Esophagus muscularis mucosa (tissue), 4 donors: ENCODE measurements at places on chromosomes 5 and 9. TPM values are rescaled to one million over a fixed set of nuclear protein-coding genes. Genes with fewer than 3 reads are reported as not detected.

Gene C5orf52
- not detected for total RNA-seq

GRCh38 chr9:125493384-125493783, 213.6 kb downstream of the MAPKAP1 start:
- no peak overlapping the region for H3K4me3 ChIP-seq
- no peak overlapping the region for H3K27ac ChIP-seq
- H3K27me3 ChIP-seq = no peaks in the 10 kb centered on the region

Gene CER1
- total RNA-seq = not detected

Gene SLC46A2
- total RNA-seq = 0.26 TPM

Gene PCDH12
- 6.7 TPM for total RNA-seq

GRCh38 chr5:149224282-149224681, 47.4 kb upstream of the AFAP1L1 start:
- H3K27ac ChIP-seq = no peak overlapping the region
- no peaks in the 10 kb centered on the region for H3K27me3 ChIP-seq
- peaks cover 44% of the 10 kb centered on the region for H3K4me1 ChIP-seq
- DNase-seq = no peak
- H3K4me3 ChIP-seq = no peak overlapping the region

GRCh38 chr5:92885950-92886349, 695.1 kb downstream of the NR2F1-AS1 start:
- H3K4me3 ChIP-seq = no peak overlapping the region
- DNase-seq = no peak
- no peak overlapping the region for H3K27ac ChIP-seq

DNA sequence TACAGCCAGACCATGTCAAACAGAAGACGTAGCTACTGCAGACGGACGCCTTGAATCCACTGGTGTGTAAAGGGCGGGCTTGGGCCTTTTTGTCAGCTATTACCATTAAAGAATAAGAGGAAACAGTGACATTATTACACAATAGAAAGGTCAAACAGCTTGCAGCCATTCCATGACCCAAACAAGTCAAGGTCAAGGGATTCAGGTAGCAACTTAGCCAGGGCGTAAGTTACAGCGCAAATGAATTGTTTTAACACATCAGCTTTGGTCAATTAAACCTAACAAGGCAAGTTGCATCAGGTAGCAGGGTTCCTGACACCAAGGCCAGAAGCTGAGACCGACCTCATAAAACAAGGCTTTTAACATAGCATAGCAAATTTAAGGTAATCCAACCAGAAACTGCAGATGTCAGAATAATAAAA, 15.3 kb downstream of the NFIB start:
- DNase-seq = no peak
- no peak overlapping the region for H3K4me3 ChIP-seq
- H3K27ac ChIP-seq = peak overlapping the region; percentile 23

GRCh38 chr5:144060598-144060997, 109.9 kb downstream of the YIPF5 start:
- no peaks in the 10 kb centered on the region for H3K4me1 ChIP-seq
- no peak overlapping the region for H3K4me3 ChIP-seq
- H3K27ac ChIP-seq = no peak overlapping the region
- H3K36me3 ChIP-seq = no peaks in the 10 kb centered on the region

DNA sequence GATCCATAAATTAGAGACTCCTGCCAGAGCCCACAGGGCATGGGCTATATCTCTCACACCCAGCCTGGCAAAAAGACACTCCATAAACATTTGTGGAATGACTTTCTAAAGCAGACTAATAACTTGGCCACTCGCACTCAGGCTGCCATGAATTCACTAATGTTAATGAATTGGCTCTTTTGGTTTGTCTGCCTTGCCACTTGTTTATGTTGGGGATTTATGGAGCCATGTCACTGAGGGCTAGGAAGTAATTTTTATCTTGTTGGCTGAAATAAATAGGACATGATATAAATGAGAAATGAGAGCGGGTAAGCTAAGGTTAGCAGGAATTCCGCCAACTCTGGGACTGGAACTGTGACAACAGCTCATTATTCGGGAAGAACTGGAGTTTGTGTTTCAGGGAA, 55.2 kb downstream of the DROSHA start:
- no peaks in the 10 kb centered on the region for H3K27me3 ChIP-seq
- H3K36me3 ChIP-seq = peaks cover 22% of the 10 kb centered on the region
- H3K4me1 ChIP-seq = peaks cover 18% of the 10 kb centered on the region
- H3K4me3 ChIP-seq = no peak overlapping the region
- DNase-seq = no peak

- H3K27me3 ChIP-seq = no peaks in the 10 kb centered on the region
- no peak for DNase-seq
- no peaks in the 10 kb centered on the region for H3K36me3 ChIP-seq
- H3K4me1 ChIP-seq = no peaks in the 10 kb centered on the region
- H3K4me3 ChIP-seq = no peak overlapping the region
These were observed 126.0 kb downstream of the STK32A start for GRCh38 chr5:147360816-147361215.

Gene PPP2R2B
- total RNA-seq = 2.4 TPM

GRCh38 chr5:87069974-87070608, 197.6 kb upstream of the RASA1 start:
- no peak overlapping the region for H3K4me3 ChIP-seq
- no peak for DNase-seq
- no peaks in the 10 kb centered on the region for H3K4me1 ChIP-seq
- no peak overlapping the region for H3K27ac ChIP-seq
- H3K27me3 ChIP-seq = no peaks in the 10 kb centered on the region

GRCh38 chr5:166602271-166602670, 1689.2 kb upstream of the WWC1 start:
- H3K36me3 ChIP-seq = no peaks in the 10 kb centered on the region
- H3K27ac ChIP-seq = no peak overlapping the region
- no peak overlapping the region for H3K4me3 ChIP-seq
- H3K27me3 ChIP-seq = no peaks in the 10 kb centered on the region

DNA sequence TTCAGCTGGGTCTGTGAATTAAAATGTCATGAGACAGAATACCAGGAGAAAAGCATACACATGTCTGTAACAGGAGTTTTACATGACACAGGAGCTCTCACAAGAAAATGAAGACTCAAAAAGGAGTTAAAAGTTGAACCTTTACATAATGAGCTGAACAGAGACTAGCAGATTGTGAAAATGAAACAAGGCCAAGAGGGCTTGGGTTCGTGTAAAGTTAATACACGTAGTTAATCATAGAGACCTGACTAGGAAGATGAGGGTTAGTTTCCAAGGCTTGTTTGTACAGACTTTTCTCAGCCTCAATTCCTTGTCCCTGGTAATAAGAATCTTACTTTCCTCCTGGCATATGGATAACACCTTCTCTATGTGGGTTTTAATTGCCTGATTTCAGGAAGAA, 1294.0 kb downstream of the MAT2B start:
- H3K4me3 ChIP-seq = no peak overlapping the region
- DNase-seq = no peak
- H3K27me3 ChIP-seq = no peaks in the 10 kb centered on the region
- no peaks in the 10 kb centered on the region for H3K4me1 ChIP-seq

Gene MELK
- total RNA-seq = not detected

- H3K36me3 ChIP-seq = no peaks in the 10 kb centered on the region
- no peak overlapping the region for H3K27ac ChIP-seq
- no peak overlapping the region for H3K4me3 ChIP-seq
- DNase-seq = no peak
- no peaks in the 10 kb centered on the region for H3K27me3 ChIP-seq
These were observed 376.0 kb upstream of the PAPPA start for GRCh38 chr9:115777610-115778009.

DNA sequence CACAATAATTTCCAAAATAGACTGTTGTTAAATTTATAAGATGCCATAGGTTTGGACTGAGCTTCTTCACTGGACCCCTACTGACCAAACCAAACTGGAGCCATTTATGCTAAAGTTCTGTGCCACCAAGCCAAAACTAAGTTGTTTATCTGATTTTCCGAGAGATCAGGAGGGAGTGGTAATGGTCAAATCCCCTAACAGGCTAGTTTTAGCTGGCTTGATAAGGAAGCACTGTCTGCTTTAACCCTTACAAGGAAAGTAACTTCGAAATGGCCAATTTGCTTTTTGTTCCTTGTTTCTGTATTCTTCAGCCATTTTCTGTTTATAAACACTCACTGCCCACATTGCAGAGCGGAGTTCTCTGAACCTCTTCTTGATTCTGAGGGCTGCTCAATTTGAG, 246.8 kb upstream of the TUT7 start:
- H3K4me3 ChIP-seq = no peak overlapping the region
- H3K27me3 ChIP-seq = no peaks in the 10 kb centered on the region
- no peak overlapping the region for H3K27ac ChIP-seq
- no peak for DNase-seq
- H3K4me1 ChIP-seq = peaks cover 29% of the 10 kb centered on the region
- H3K36me3 ChIP-seq = no peaks in the 10 kb centered on the region

DNA sequence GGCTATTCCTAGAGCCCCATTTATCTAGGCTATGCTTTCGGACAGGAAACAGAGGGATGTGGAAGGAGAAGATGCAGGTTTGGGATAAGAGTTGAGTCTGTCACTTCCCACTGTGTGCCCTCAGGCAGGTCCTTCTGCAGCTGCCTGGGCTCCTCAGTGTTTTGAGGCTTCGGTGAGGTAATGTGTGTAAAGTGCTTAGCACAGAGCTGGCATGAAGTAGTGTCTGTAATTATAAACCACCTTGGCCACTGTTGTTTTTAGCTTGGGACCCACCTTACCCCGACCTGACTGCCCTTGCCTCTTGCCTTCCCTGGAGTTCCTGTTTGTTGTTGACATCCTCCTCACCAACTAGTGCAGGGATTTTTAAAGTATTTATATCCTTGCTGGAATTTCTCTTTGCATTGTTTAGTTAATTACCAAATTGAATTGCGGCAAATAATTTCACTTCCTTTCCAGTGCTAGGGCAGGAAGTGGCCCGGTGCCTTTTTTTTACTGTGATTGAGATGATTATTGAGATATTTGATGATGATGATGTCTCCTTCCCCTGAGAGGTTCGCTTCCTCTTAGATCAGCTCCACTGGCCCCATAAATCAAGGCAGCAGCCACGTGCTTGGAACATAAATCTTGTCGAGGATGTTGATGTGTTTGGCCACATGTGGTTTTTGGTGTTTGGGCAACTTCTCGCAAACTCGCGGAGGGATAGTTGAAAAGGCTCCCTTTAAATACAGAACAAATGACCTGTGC, 38.3 kb upstream of the DAB2IP start:
- no peaks in the 10 kb centered on the region for H3K36me3 ChIP-seq
- DNase-seq = no peak
- no peaks in the 10 kb centered on the region for H3K27me3 ChIP-seq
- H3K4me1 ChIP-seq = peaks cover 57% of the 10 kb centered on the region

Gene PCDHGB7
- total RNA-seq = 14.2 TPM

Gene SV2C
- 0.99 TPM for total RNA-seq

- no peaks in the 10 kb centered on the region for H3K27me3 ChIP-seq
- no peak overlapping the region for H3K4me3 ChIP-seq
- H3K36me3 ChIP-seq = no peaks in the 10 kb centered on the region
- H3K27ac ChIP-seq = peak overlapping the region; percentile 69
These were observed 22.2 kb downstream of the COL27A1 start for GRCh38 chr9:114177423-114178064.

DNA sequence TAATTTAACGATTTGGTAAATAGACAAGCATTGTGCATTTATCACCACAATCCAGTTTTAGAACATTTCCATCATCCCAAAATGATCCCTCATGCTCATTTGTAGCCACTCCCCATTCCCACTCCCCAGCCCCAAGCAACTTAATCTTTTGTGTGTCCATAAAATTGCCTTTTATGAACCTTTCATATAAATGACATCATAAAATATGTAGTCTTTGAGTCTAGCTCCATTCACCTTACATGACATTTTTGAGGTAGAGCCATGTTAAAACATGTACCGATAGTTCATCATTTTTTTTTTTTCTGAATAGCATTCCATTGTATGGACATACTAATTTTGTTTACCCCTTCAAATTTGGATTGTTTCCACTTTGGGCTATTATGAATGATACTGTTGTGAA, 70.5 kb downstream of the C9orf85 start:
- DNase-seq = no peak
- H3K4me1 ChIP-seq = peaks cover 6% of the 10 kb centered on the region
- no peak overlapping the region for H3K27ac ChIP-seq
- peaks cover 3% of the 10 kb centered on the region for H3K36me3 ChIP-seq
- no peak overlapping the region for H3K4me3 ChIP-seq
- H3K27me3 ChIP-seq = no peaks in the 10 kb centered on the region

GRCh38 chr9:113817171-113817570, 58.9 kb upstream of the ZNF618 start:
- no peaks in the 10 kb centered on the region for H3K36me3 ChIP-seq
- no peak for DNase-seq
- H3K4me1 ChIP-seq = no peaks in the 10 kb centered on the region
- H3K27me3 ChIP-seq = no peaks in the 10 kb centered on the region

DNA sequence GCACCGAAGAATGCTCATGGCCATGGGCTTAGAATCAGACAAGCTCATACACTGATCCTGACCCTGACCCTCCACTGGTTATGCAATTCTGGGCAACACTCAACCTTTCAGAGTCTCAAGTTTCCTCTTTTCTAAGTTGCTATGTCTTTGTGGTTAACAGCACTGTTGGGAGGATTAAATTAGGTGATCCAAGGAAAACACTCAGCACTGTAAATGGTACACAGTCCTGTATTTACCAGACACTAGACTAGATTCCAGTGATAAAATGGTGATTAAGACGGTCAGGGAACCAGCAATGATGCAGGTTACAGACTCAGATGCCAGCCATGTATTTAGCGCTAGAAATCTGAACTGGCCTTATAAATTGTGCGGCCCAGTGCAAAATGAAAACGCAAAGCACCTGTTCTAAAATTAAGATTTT, 8.1 kb downstream of the ARL15 start:
- no peaks in the 10 kb centered on the region for H3K27me3 ChIP-seq
- no peak overlapping the region for H3K27ac ChIP-seq
- DNase-seq = no peak
- H3K36me3 ChIP-seq = no peaks in the 10 kb centered on the region
- H3K4me3 ChIP-seq = no peak overlapping the region

GRCh38 chr5:108728566-108729241, 19.0 kb upstream of the FER start:
- H3K4me1 ChIP-seq = peaks cover 18% of the 10 kb centered on the region
- H3K27me3 ChIP-seq = no peaks in the 10 kb centered on the region
- no peak for DNase-seq
- no peaks in the 10 kb centered on the region for H3K36me3 ChIP-seq
- peak overlapping the region; percentile 96 for H3K27ac ChIP-seq
- peak overlapping the region; percentile 81 for H3K4me3 ChIP-seq

Gene HRCT1
- 53.0 TPM for total RNA-seq

Gene ACOT12
- total RNA-seq = not detected
